ENCODE measurements at places on chromosomes 4 and X.

- DNase-seq, result no peak
Observed at GRCh38 chrX:50613846-50614245, 143.2 kb upstream of the DGKK start.

DNA sequence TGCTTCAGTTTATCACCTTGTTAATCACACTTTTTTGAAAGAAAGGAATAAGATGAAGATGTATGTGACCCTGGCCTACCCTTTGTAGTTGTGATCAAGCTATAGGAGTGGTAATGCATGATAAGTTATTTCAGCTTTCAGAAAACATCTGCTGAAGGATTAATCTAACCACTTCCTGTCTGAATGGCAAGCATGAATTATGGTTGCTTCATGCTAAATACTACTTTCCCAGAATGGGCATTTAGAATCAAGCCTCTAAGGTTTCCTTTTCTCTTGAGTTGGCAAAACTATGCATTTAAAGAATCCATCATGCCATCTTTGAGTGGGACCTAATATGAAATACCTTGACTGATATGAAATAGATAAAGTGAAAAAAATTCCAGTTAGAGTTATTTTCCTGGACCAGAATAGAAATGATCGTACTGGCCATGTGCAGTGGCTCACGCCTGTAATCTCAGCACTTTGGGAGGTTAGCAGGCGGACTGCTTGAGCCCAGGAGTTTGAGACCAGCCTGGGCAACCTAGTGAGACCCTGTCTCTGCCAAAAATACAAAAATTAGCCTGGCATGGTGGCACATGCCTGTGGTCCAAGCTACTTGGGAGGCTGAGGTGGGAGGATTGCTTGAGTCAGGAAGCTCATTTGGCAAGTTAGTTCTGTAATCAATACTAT lies 59.1 kb downstream of the ANXA3 start:
- no peak for DNase-seq

- no peak for DNase-seq
Observed at GRCh38 chr4:74777531-74777930, 16.8 kb downstream of the BTC start.

- DNase-seq, result no peak
Observed at GRCh38 chrX:4239650-4240540, 526.4 kb upstream of the PRKX start.

- no peak for DNase-seq
Observed at GRCh38 chr4:155855897-155856296, 10.2 kb downstream of the ASIC5 start.

GRCh38 chr4:40811956-40812355 lies 62.2 kb downstream of the NSUN7 start:
- DNase-seq, result no peak

DNA sequence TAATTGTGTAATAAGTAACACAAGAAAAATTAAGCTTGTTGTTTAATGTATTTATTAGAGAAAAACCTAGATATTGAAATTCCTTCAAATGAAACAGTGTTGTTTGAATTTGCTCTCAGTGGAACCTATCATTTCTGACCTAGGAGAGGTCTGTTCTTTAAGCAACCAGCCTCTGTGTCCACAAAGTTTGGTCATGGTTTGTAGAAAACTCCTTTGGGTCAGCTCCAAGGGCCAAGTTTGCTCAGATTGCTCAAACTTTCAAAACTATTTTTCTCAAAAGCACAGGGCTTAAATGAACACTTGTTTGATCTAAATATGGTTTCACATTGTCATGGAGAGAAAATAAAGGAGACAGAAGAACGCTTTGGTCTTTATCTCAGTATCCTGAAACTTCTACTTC lies 29.6 kb upstream of the RPL34 start:
- no peak for DNase-seq

DNA sequence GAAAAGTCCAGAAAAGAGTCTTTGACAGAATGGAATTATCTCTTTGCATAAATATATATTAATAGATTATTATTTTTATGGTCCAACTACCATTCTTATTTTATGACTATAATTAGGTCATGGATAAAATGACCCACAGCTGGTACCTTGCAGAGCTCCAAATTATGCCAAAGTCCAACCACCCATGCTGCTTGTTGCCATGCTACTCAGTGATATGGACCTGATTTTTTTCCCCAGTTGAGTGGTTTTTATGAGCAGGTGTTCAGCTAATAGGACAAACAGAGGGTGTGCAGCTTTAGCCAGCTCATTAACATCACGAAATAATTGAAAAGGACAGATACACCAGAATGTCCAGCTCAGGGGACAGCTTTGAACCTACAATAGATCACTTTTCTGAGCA lies 9.7 kb downstream of the HOPX start:
- DNase-seq, result peak; percentile 76

- peak; percentile 80 for DNase-seq
Observed at GRCh38 chr4:54227256-54228055, 1.6 kb upstream of the PDGFRA start.

Measured in NCI-H1417 (cell line).